Stimulated activated CD8-positive, alpha-beta memory T cell treated with anti-CD3 and anti-CD28 coated beads, Interleukin-7, amount 100 ng/mL, for 4 hours (primary cell): ENCODE measurements at places on chromosomes 1 and 21.

DNA sequence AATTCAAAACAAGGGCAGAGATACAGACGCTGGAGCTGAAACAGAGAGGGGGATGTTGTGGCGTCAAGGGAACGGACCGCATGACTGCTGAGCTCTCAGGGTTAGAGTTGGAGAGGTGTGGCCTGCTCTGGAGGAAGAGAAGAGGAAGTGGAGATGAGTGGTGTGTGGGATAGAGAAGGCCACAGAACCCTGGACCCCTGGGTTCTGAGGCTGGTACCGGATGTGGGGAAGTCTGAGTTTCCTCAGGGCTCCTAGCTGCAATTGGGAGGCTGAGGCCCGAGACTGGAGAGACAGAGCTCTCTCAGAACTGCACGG lies 1.8 kb downstream of the BCAN start:
- DNase-seq = no peak

DNA sequence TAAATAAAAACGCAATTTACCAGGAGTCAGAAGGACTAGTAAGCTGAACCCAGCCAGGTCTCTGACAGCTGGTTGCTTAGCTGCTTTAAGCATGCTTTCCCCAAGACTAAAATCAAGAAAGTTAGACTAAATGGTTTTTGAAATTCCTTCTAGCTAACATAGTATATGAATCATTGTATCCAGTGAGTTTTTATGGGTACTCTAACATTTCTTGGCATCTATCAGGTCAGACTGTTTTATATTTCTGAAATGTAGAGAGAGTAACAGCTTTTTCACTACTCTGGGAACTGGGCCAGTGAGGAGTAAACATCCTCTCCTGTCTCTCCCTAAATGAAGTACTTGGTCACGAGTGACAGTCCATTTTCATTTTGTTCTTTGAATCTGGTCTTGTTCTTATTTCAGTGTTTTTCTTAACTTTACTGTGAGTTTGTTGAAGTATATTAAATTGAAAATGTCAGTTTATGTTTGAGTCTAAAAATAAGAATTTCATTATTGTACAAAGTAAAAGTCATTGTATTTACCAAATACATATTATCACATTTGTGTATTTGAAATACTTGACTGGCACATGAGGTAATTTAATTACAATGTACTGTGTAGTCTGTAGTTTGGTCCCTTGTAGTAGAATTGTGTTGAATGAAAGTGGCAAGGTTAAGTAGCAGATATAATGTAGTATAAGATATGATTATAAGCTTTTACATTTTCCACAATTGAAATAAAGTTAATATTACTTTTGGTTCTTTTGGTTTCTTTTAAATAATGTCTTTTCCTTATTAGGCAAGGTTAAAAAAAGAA lies 47.6 kb downstream of the PKN2 start:
- DNase-seq = no peak

- DNase-seq = no peak
Measured at GRCh38 chr1:53634571-53634979, 104.4 kb downstream of the GLIS1 start.

GRCh38 chr1:29197590-29197924 lies 15.9 kb upstream of the SRSF4 start:
- DNase-seq = no peak

GRCh38 chr1:210332719-210333398 lies 4.2 kb downstream of the HHAT start:
- DNase-seq = no peak

- DNase-seq = no peak
Measured at GRCh38 chr1:104830534-104830933, 1080.8 kb downstream of the AMY1C start.

DNA sequence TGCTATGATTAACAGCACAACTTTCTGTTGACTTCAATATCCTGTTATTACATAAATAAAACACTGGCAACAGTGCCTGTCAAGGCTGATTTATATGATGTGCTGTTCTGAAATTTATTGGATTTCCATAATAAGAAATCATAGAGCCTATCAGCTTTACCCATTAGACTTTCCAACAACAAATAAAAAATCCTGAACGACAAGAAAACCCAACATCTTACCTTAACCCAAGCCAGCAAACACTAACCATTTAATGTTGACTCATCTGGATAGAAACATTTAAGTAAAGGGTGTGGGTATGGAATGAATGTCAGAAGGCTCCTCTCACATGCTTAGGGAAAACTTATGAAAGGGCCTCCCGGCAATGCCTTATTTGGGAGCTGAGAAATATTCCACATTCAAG lies 165.1 kb downstream of the SLC45A1 start:
- no peak for DNase-seq

GRCh38 chr21:40294345-40294744 lies 427.1 kb downstream of the PCP4 start:
- DNase-seq = no peak

DNA sequence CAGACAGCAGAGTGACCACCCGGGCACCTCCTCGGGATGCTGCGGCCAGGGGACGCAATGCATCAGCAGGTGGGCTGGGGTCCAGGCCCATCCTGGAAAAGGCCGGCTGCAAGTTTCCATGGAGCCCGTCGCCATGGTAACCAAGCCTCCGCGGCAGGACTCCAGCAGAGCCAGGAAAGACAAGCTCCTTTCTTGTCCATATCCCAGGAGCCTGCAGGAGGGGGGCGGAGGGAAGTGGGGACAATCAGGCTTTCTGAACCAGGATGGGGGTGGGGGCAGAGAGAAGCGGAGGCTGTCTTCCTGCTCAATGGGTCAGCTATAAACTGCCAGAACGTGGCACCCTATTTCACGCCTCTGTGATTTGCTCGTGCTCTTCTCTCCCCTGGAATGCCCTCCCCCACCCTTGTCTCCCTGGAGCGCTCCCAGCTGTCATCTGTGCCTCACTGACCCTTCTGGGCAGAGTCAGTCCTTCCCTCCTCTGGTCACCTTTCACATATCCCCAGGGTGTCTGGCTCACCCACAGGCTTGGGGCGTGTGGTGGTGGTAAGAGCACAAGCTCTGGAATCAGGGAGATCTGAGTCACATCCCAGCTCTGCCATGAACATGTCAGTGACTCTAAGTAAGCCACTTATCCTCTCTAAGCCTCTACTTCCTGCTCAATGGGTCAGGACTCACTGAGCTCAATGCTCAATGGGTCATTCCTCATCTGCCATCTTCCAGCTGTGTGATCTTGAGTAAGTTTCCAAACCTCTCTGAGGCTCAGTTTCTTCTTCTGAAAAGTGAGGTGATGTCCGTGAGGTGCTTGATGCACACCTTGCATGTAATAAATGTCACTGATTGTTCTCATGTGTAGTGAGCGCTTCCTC lies 58.9 kb upstream of the LAPTM5 start:
- DNase-seq = no peak

DNA sequence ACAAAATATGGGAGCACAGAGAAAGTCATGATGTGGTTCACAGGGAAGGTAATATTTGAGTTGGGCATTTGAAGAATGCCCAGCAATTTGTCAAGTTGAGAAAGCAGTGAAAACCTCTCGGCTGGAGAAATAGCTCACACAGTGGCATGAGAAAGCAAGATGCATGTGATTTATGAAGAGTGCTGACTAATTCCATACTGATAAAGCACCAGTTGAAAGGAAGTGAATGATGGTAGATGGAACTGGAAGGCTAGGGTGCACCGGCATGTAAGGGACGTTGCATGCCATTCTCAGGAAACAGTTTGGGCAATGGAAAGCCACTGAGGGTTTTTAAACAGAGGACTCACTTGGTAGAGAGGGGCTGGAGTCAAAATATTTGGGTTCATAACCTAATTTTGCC lies 53.5 kb upstream of the MTF2 start:
- no peak for DNase-seq

GRCh38 chr1:39969531-39970270 lies 14.8 kb downstream of the MFSD2A start:
- no peak for DNase-seq

- no peak for DNase-seq
Measured at GRCh38 chr1:45752014-45752413, 1.6 kb upstream of the IPP start.
